ENCODE measurements at places on chromosomes 6 and 20.

GRCh38 chr6:49856282-49856681, 10.1 kb downstream of the CRISP1 start:
- no peak for DNase-seq

GRCh38 chr20:1434571-1435336, 31.9 kb downstream of the NSFL1C start:
- no peak for DNase-seq

GRCh38 chr20:44747166-44748004, 1.7 kb downstream of the KCNK15 start:
- DNase-seq, result peak; percentile 98

DNA sequence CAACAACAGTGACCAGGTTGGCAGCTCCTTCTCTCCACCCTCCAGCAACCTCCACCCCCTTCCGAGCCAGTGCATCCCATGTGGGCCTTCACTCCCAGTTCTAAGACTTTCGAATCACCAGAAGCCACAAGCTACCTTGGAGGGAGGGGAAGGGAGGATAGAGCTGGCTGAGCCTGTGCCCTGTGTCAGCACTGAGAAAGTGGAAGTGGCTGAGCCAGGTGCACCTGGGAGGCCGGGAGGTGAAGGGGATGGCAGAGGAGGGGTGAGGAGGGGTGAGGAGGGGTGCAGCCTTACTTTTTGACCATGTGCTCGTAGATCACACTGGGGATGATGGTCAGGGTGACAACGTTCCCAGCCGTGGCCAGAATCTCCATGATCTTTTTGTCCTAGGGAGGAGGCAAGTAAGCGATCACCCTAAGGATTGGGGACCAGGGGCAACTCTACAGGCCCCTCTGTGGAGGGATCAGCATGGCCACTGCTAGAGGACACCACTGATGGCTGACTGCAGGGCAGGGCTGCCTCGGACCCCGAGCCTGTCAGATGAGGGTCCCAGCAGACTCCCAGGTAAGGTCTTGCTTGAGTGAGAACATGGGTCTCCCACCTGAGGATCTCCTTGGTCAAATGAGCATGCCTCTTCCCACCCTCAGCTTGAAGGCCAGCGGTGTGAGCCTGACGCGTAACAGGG, 18.3 kb downstream of the SDCBP2 start:
- DNase-seq, result no peak

DNA sequence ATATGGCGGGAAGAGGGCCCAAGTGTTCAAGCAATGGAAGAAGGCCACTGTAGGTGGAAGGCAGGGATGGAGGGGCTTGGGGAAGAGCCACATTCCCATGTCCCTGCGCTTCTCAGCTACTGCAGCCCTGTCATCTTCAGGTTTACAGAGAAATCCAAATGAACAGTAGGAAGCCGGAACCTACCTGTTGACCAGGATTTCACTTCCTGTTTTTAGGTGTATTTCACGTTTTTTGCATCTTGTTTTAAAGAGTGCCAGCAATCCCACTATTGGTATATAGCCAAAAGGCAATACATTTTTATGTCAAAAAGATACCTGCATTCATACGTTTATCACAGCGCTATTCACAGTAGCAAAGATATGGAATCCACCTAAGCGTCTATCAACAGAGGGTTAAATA, 159.2 kb downstream of the SLC35B3 start:
- DNase-seq, result no peak

- DNase-seq, result no peak
Measured at GRCh38 chr6:95723638-95724037, 146.3 kb downstream of the MANEA start.

DNA sequence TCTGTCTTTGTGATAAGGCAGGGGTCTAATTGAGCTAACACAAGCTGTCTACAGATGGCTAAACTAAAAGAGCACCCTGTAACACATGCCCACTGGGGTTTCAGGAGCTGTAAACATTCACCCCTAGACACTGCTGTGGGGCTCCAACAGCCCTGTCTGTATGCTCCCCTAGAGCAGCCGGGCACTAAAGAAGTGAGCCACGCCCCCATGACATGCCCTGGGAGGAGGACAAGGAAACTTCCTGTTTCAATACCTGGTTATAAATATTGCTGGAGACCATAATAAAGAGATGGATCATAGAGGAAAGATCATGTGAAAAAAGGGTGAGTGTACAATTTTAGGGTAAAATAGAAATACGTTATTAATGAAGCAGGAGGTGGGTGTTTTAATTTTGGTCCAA, 667.7 kb upstream of the AGPAT4 start:
- no peak for DNase-seq

- no peak for DNase-seq
Measured at GRCh38 chr6:37109714-37110499, 60.0 kb upstream of the PIM1 start.

All from NCI-H345 (cell line).